ENCODE measurements at places on chromosomes 11 and 22.

- no peak for DNase-seq
These were observed 8.1 kb downstream of the SHANK2 start for GRCh38 chr11:71244116-71244810.

GRCh38 chr11:134355656-134356055 lies 23.9 kb downstream of the GLB1L2 start:
- no peak for DNase-seq

GRCh38 chr22:46936378-46936903 lies 174.0 kb downstream of the TBC1D22A start:
- DNase-seq = peak; percentile 53

GRCh38 chr11:36601155-36601554 lies 3.1 kb upstream of the RAG2 start:
- no peak for DNase-seq

GRCh38 chr11:117691218-117691514 lies 105.8 kb downstream of the DSCAML1 start:
- DNase-seq = no peak

GRCh38 chr22:21984793-21985192 lies 2.2 kb upstream of the TOP3B start:
- no peak for DNase-seq

- DNase-seq = peak; percentile 32
These were observed 12.2 kb upstream of the OR52D1 start for GRCh38 chr11:5476186-5476819.

- DNase-seq = no peak
These were observed 20.5 kb upstream of the TEAD1 start for GRCh38 chr11:12653729-12654128.

- peak; percentile 78 for DNase-seq
These were observed 19.9 kb downstream of the TRIM44 start for GRCh38 chr11:35682230-35683173.

DNA sequence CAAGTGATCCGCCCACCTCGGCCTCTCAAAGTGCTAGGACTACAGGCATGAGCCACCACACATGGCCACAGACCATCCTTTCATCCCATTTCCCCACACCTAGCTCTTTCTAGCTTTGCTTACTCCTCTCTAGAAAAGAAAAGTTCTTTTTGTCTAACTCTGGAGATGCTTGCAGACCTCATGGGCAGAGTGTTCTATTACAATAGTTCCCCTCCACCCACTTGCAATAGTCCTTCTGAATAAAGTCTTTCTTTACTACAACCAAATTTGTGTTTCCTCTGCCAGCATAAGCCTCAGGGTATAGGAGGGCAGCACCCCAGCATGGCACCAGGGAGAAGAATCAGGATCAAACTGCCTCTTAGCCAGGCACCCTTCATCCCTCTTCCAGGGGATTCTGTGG lies 18.8 kb upstream of the RTL6 start:
- DNase-seq = no peak
